Uterus (tissue), 4 donors: ENCODE measurements at places on chromosomes 2 and 18. TPM values are rescaled to one million over a fixed set of nuclear protein-coding genes. Genes with fewer than 3 reads are reported as not detected.

Gene MAPK4
- 2.8 TPM for total RNA-seq

Gene RAB6C
- not detected for total RNA-seq

Gene RAB31
- 42.9 TPM for total RNA-seq

Gene CELF4
- not detected for total RNA-seq

Gene CHST10
- 0.88 TPM for total RNA-seq

Gene NDC80
- total RNA-seq: 1.3 TPM

Gene FSHR
- total RNA-seq: not detected

Gene PLGLB2
- total RNA-seq: 8.2 TPM

Gene NYAP2
- not detected for total RNA-seq

Gene DTNA
- 13.8 TPM for total RNA-seq

Gene ITGA6
- 146 TPM for total RNA-seq

Gene SCYGR7
- total RNA-seq: not detected

Gene RIT2
- total RNA-seq: not detected

Gene MOGAT1
- not detected for total RNA-seq

Gene TSPYL6
- total RNA-seq: 0.18 TPM
